ENCODE measurements at places on chromosomes 2 and 18.

DNA sequence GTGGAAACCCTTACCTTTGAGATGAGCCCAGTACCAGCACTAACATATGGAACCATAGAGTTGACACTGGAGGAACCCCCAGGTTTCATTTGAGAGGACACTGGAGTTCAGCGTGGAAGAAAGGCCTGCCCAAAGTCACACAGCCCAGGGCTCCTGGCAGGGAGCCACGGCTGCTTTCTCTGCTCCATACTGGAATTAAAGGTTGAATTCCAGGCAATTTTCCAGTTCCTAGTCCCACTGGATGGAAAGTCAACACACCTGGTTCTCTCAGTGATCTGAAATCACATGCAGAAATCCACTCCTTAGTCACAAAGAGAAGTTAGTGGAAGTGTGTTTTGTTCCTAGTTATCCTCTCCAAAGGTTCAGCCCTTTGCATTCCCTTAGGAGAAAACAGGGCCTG, 336.1 kb upstream of the SKOR2 start:
- DNase-seq = no peak

- DNase-seq = no peak
These were observed 136.7 kb downstream of the TMEM247 start for GRCh38 chr2:46615986-46616485.

- no peak for DNase-seq
These were observed 334.6 kb upstream of the KLHL29 start for GRCh38 chr2:23050388-23050787.

DNA sequence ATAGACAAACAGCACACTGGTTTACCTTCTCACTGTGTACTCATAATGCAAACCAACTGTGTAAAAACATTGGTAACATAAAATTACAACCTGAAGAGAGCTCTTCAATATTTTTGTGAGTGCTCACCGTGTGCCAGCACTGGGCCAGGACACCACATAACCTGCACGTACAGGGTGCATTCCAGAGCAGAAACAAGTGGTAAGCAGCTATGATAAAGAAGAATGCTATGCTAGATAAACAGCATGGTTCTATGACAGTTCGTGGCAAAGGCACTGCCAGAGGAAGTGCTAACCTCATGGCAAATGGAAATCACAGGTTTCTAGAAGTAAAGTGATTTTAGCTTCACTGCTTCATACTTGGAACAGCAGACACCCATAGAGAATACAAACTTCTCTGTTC, 343.5 kb downstream of the MTX2 start:
- no peak for DNase-seq
